ENCODE measurements at places on chromosomes 1 and 21. TPM values are rescaled to one million over a fixed set of nuclear protein-coding genes. Genes with fewer than 3 reads are reported as not detected.

ENSA gene
- 89.7 TPM for total RNA-seq

SYNC gene
- total RNA-seq: 9.3 TPM

SPRR2B gene
- total RNA-seq: not detected

- no peak for DNase-seq
Observed at GRCh38 chr1:218994615-218995014, 179.1 kb upstream of the LYPLAL1 start.

DNA sequence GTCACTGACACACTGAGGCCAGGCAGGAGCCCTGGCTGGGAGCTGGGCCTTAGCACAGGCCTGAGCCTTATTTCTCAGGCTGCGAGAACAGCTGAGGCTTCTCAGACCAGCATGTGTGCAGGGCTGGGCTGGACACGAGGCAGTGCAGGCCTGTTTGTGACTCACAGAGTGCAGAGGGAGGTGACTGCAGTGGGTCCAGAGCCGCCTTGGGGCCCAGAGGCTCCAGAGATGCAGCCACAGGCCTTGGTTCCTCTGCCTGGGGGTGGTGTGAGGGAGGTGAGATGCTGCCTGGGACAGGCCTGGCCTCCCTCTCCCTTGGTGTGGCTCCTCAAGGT, 61.2 kb upstream of the ETV3 start:
- no peak for DNase-seq

- no peak for DNase-seq
Observed at GRCh38 chr21:32189688-32190483, 89.0 kb downstream of the MIS18A start.

DNA sequence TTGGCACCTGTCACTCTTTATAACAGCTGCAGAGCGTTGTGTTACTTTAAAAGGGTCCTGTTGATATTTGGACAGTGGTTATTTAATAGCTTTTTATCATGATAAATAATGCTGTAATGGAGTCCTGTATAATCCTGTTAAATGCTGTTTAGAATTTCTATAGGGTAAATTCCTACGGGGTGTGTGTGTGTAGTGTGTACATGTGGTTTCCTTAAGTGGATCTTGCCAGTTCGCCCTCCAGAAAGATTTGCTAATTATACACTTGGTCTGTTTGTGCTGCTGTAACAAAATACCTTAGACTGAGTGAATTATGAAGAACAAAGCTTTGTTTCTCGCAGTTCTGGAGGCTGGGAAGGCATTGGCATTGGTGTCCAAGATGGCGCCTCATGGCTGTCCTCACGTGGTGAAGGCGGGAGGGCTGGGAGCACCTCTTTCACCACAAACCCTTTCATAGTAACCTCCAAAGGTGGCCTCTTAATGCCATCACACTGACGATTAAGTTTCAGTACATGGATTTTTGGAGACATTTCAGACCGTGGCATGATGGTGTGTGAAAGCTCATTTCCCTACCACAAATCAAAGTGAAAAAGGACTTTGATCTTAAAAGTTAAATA, 11.2 kb downstream of the PRMT2 start:
- no peak for DNase-seq

FCRL2 gene
- total RNA-seq: 0.20 TPM

DNA sequence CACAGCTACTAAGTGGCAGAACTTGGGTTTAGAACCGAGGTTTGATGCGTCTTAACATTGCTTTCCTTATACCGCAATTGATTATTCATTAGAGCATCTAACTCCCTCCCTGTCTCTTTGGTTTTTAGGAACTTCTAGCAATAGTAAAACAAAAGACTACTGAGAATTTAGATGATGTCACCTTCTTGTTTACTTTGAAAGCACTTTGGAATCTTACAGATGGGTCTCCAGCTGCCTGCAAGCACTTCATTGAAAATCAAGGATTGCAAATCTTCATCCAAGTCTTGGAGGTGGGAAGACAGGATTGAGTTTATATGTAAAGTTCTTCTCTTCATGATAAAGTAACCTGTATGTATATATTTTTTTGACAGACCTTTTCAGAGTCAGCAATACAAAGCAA, 35.0 kb downstream of the ZYG11A start:
- DNase-seq: no peak

SELP gene
- total RNA-seq: 1.4 TPM

DNA sequence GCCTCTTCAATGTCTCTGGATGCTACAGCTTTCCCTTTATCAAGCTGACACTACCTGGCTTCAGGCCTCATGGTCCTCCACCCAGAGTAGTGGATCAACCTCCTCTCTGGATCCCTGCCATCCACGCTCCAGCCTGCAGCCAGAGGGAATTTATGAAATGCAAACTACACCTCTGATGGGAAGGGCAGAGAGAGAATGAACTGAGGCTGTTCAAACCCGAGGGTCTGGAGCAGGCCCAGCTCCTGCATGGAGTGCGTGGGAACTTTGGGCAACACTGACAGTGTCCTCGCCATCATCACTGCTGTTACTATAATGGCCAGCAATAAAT, 157.8 kb downstream of the TRABD2B start:
- no peak for DNase-seq

DNA sequence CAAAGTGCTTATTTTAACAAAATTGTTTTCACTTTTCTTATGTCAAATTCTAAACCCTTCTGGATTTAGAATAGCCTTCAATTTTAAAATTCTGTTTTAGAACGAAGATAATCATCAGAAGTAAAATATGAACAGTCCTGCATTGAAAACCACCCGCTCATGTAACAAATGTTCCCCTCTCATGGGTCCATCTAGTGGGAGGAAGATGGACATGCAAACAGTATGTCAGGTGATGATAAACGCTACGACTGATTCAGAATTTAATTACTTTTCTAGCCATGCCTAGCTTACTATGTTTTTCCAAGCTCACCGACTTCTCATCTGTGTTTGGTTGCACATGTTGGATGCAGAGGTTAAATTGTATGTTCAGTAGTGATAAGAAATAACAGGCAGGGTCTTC, 23.5 kb downstream of the SOD1 start:
- DNase-seq: no peak

AUNIP gene
- total RNA-seq: 1.1 TPM

FAM163A gene
- 0.10 TPM for total RNA-seq

DNA sequence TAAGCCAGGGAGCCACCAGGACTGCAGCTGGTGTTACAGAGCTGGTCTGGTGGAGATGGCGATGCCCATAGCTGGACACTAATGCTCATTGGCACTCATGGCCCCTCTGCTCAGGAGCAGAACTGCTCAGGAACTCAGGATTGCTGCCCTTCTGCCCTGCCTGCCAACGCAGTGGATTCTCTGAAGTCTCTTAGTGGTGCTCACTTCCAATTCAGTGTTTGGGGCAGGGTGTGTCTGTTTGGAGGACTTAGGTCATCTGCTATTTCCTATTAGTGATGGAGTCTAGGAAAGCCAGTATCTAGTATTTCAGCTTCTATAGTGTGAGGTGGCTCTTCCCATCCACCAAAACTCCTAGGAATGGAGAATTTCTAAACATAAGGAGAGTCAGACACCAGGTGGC, 29.1 kb downstream of the S100A10 start:
- DNase-seq: no peak

LCE2A gene
- total RNA-seq: 1.2 TPM

- DNase-seq: no peak
Observed at GRCh38 chr1:38758820-38759219, 100.8 kb downstream of the RRAGC start.

GRCh38 chr21:38925923-38926322, 120.2 kb downstream of the ETS2 start:
- DNase-seq: peak; percentile 91

GRCh38 chr1:206135248-206135647, 18.1 kb upstream of the AVPR1B start:
- DNase-seq: no peak

ZMYM4 gene
- total RNA-seq: 39.7 TPM

- no peak for DNase-seq
Observed at GRCh38 chr1:212607913-212608391, 609 bp upstream of the ATF3 start.

- DNase-seq: no peak
Observed at GRCh38 chr1:32242341-32242851, 4.6 kb upstream of the FAM167B start.

DNA sequence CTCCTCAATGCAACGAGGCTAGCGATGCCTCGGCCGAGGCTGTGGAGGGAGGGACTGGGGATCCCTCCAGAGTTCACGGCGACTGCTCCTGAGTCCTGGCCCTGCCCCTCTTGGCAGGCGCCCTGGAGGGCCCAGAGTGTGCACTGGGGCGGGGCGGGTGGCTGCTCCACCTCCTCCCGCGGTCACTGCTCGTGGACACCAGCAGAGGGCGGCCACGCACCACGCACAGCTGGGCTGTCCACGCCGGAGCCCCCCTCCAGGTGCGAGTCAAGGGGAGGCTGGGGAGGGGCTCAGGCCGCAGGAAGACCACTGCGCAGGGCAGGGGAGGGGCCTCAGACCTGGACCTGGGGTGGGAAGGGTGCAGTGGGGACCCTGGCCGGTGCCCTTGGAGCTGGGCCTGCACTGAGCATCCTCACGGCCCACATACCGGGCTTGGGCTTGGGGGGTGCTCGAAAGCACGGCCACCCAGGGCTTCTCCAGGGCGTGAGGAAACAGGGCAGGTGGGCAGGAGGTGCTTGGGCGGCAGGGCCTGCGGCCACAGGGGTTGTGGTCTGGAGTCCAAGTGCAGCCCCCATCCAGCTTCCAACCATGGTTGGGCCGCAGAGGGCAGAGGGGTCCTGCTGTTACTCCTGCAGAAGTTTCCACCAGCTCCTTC, 20.6 kb upstream of the TTC34 start:
- DNase-seq: peak; percentile 7

RAP1A gene
- total RNA-seq: 21.4 TPM

- DNase-seq: no peak
Observed at GRCh38 chr1:5370311-5370710, 621.9 kb downstream of the NPHP4 start.

GRCh38 chr1:113875714-113876113, 4.2 kb upstream of the PTPN22 start:
- no peak for DNase-seq

GRCh38 chr1:198253259-198253658, 96.5 kb downstream of the NEK7 start:
- DNase-seq: no peak

DNA sequence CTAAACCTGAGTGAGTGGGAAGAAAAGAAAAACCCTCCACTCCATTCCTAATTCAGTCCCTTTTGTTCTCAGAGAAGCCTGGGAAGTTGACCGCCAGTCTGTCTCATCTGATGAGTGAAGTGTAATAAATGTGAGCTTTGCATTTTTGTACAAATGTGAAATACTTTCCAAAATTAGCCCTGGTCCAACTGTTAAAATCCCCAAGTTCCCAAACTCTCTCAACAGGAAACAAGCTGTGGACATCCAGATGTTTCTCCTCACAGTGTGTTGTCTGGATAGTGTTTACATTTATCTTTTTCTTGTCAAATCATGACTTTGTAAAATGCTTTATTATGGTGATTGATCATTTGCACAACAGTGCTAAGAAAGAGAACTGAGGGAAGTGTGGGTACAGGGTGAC, 145.1 kb downstream of the TM2D1 start:
- DNase-seq: peak; percentile 77

PRAMEF11 gene
- not detected for total RNA-seq

DNA sequence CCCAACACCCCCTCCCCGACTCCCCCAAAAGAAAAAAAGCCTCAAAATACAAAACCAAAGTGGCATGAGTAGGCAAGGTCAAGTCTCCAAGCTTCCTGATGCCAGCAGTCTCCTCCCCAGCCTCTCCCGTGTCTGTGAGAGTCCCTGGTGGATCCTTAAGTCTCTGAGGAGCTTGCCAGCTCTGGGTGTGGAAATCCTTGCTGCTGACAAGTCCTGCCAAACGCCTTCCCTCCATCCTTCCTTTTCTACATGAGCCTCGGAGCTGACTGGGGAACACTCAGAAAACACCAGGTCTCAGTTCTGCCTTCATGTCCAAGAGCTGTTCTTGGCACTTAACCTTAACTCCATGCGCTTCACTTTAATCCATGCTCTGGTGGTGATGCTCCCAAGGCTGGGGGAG, 3.7 kb upstream of the ETV3L start:
- no peak for DNase-seq

- no peak for DNase-seq
Observed at GRCh38 chr1:171901245-171901644, 59.9 kb downstream of the DNM3 start.

DNA sequence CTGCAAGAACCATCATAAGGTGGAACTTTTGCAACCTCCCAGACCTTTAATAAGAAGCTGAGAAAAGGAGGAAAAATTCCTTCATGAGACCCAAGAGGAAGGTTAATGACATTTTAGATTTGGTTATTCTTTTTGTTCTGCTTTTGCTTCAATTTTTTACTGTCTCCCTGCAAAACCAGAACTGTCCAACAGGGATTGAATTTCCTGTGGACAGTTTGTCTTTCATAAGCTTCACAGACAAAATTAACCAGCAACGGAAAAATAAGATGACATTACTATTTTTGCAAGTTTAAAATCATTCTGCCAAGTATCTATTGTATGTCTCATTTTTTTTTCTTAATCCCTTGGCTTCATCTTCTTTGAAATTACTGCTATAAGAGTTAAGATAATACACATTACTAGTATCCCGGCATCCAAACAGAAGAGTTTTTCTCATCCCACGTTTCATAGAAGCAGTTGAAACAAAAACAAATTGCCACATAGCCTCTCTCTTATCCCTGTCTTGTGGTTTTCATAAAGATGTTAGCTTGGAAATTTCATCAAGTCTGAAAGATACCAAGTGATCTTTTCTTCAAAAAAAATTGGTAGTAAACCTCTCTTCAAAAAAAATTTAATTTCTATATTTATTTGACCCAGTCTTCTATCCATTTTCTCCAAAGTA, 465.3 kb upstream of the PTBP2 start:
- DNase-seq: no peak

LY9 gene
- total RNA-seq: 0.89 TPM

STYXL2 gene
- total RNA-seq: 12.5 TPM

GRCh38 chr21:35138665-35139381, 89.7 kb upstream of the RUNX1 start:
- no peak for DNase-seq

GRCh38 chr1:202505356-202505755, 156.9 kb downstream of the PPP1R12B start:
- DNase-seq: no peak

IGSF3 gene
- 47.0 TPM for total RNA-seq

- peak; percentile 45 for DNase-seq
Observed at GRCh38 chr1:168863772-168864171, 134.8 kb upstream of the DPT start.

Data from skin of body (tissue), 3 donors.